ENCODE measurements at places on chromosomes 6 and 20. TPM values are rescaled to one million over a fixed set of nuclear protein-coding genes. Genes with fewer than 3 reads are reported as not detected.

- H3K4me3 ChIP-seq, result no peak overlapping the region
- no peaks in the 10 kb centered on the region for H3K36me3 ChIP-seq
- no peaks in the 10 kb centered on the region for H3K4me1 ChIP-seq
- H3K27me3 ChIP-seq, result no peaks in the 10 kb centered on the region
Observed at GRCh38 chr20:60565083-60565482, 606.9 kb downstream of the CDH26 start.

DNA sequence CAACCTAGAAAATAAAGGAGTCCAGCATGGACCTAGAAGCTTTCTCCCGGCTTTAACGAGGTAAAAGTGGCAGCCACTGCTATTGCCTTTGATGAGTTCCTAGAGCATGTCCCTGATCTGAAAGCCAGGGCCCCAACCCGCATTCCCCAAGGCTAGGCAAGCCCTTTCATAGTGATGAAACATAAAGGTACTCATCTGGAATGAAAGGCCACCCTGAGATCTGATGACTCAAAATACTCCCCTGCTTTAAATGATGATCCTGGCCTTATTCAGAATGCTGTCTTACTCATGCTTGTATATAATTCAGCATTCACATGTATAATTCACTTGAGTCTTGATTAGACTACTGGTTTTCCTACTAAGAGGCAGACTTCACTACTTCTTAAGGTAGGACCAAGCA is 21.3 kb downstream of the TTPAL start:
- DNase-seq, result no peak
- no peak overlapping the region for H3K27ac ChIP-seq
- no peaks in the 10 kb centered on the region for H3K27me3 ChIP-seq

The SH3BGRL2 gene
- 32.8 TPM for total RNA-seq

- H3K27ac ChIP-seq, result no peak overlapping the region
- no peak for DNase-seq
- peaks cover 23% of the 10 kb centered on the region for H3K4me1 ChIP-seq
- H3K27me3 ChIP-seq, result peaks cover 32% of the 10 kb centered on the region
- H3K36me3 ChIP-seq, result no peaks in the 10 kb centered on the region
Observed at GRCh38 chr20:672963-673602, 2.5 kb downstream of the SCRT2 start.

- no peak for DNase-seq
- no peak overlapping the region for H3K4me3 ChIP-seq
- H3K36me3 ChIP-seq, result no peaks in the 10 kb centered on the region
- no peaks in the 10 kb centered on the region for H3K4me1 ChIP-seq
Observed at GRCh38 chr6:40476673-40477072, 110.5 kb downstream of the LRFN2 start.

DNA sequence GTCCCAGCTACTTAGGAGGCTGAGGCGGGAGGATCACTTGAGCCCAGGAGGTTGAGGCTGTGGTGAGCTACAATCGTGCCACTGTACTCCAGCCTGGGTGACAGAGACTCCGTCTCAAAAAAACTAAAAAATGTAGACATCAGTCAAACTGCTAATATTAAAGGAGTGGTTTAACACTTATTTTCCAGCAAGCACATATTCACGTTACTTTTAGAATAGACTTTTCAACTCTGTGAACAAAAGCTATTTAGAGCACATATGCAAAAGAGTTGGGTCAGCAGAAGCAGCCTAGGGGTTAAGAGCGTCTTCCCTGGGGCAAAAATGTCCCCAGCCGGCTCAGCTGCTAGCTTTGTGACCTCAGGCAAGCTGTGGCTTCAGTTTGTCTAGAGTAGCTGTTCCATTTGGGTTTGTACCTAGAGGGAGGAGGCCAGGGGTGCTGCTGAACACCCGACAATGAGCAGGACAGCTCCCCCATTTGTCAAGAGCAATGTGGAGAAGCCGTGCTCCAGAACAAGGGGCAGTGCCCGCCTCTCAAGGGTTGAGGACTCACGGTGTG is 62.5 kb upstream of the PTGIS start:
- DNase-seq, result no peak
- no peak overlapping the region for H3K27ac ChIP-seq

The TMX4 gene
- total RNA-seq, result 50.7 TPM

DNA sequence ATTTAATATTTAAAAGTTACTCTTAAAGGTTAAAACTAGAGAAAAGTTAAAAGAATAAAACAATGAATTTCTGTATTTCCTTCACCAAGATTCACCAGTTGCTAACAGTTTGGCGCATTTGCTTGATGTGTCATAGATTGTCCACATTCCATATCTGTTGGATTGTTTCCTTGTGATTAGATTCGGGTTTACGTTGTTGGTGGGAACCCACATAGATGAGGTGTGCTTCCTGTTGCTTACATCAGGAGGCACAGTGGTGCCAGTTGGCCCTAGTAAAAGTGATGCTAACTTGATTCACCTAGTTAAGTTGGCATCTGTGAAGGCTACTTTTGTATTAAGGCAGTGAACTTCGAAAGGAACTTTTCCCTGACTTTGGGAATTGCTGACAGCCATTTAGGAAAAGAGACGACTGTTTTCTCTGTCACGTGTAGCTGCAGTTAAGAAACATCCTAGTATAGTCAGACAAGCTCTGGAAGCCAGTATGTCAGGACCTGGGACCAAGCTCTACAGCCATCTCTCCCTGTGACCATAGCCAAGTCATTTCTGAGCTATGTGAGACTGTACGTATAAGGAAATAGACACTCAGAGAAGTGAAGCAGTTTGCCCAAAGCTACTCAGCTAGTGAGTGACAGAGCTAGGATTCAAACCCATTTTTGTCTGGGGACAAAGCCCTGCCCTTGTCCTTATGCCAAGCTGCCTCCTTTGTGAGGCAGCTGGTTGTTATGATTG is 49.0 kb downstream of the PPARD start:
- H3K27ac ChIP-seq, result no peak overlapping the region
- no peak for DNase-seq
- H3K4me3 ChIP-seq, result no peak overlapping the region
- H3K4me1 ChIP-seq, result peaks cover 22% of the 10 kb centered on the region
- no peaks in the 10 kb centered on the region for H3K36me3 ChIP-seq

- no peak overlapping the region for H3K27ac ChIP-seq
- no peak for DNase-seq
- H3K4me3 ChIP-seq, result no peak overlapping the region
- no peaks in the 10 kb centered on the region for H3K4me1 ChIP-seq
- H3K27me3 ChIP-seq, result no peaks in the 10 kb centered on the region
Observed at GRCh38 chr20:41468994-41469600, 102.5 kb upstream of the EMILIN3 start.

DNA sequence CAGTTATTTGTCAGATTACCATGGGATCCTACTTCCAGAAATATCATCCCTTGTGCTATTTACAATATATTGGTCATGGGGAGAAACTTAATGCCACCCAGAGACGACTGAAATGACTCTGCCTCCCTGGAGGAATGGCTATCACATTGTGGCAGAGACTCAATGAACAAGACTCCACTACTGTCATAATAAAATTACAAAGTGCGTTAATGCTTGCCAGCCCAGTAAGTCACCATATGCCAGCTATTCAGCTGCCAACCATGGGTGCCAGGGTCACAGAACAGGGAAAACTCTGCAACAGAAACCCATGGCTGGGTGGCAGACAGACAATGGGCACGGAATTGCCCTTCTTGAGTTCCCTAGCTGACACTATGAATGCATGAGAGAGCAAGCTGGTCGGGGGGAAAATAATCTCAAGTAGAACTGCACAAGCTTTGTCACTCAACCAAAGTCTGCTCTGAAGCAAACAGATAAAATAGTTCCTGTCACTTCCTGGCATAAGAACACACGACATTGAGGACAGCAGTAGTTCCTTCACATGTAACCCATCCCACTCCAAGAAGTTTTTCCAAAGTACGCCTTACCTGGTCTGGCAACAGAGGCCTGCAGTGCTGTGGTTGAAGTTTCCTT is 32.1 kb downstream of the TP53INP2 start:
- H3K4me3 ChIP-seq, result no peak overlapping the region
- no peak for DNase-seq
- peaks cover 17% of the 10 kb centered on the region for H3K4me1 ChIP-seq
- peak overlapping the region; percentile 32 for H3K27ac ChIP-seq

DNA sequence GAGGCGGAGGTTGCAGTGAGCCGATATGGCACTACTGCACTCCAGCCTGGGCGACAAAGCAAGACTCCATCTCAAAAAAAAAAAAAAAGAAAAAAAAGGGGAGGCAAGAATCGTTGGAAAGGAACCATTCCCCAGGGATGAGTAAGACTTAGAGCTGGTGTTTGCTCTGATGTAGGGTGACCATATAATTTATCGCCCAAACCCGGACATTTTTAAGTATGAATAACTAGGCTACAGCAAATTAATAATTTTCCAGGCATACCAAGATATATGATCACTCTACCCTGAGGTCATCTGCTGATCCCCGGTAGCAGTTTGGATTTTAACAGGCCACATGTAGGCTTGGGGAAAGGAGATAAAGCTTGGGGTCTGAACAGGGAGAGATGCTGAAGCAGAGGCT is 260.9 kb downstream of the BTBD9 start:
- H3K27ac ChIP-seq, result no peak overlapping the region
- no peaks in the 10 kb centered on the region for H3K4me1 ChIP-seq
- H3K4me3 ChIP-seq, result no peak overlapping the region
- H3K27me3 ChIP-seq, result no peaks in the 10 kb centered on the region
- H3K36me3 ChIP-seq, result no peaks in the 10 kb centered on the region

GRCh38 chr6:70221025-70221714 is 81.7 kb downstream of the COL9A1 start:
- H3K4me1 ChIP-seq, result peaks cover 2% of the 10 kb centered on the region
- H3K36me3 ChIP-seq, result no peaks in the 10 kb centered on the region
- no peak overlapping the region for H3K4me3 ChIP-seq
- no peak overlapping the region for H3K27ac ChIP-seq

- no peaks in the 10 kb centered on the region for H3K36me3 ChIP-seq
- no peaks in the 10 kb centered on the region for H3K27me3 ChIP-seq
- no peak for DNase-seq
- H3K27ac ChIP-seq, result no peak overlapping the region
Observed at GRCh38 chr6:105628156-105628860, 225.4 kb upstream of the PREP start.

The CNKSR3 gene
- total RNA-seq, result 21.9 TPM

The CRISP2 gene
- not detected for total RNA-seq

GRCh38 chr6:150373260-150373701 is 4.5 kb downstream of the IYD start:
- no peak overlapping the region for H3K4me3 ChIP-seq
- peak; percentile 78 for DNase-seq
- no peaks in the 10 kb centered on the region for H3K27me3 ChIP-seq
- H3K27ac ChIP-seq, result no peak overlapping the region
- H3K4me1 ChIP-seq, result peaks cover 16% of the 10 kb centered on the region
- no peaks in the 10 kb centered on the region for H3K36me3 ChIP-seq

DNA sequence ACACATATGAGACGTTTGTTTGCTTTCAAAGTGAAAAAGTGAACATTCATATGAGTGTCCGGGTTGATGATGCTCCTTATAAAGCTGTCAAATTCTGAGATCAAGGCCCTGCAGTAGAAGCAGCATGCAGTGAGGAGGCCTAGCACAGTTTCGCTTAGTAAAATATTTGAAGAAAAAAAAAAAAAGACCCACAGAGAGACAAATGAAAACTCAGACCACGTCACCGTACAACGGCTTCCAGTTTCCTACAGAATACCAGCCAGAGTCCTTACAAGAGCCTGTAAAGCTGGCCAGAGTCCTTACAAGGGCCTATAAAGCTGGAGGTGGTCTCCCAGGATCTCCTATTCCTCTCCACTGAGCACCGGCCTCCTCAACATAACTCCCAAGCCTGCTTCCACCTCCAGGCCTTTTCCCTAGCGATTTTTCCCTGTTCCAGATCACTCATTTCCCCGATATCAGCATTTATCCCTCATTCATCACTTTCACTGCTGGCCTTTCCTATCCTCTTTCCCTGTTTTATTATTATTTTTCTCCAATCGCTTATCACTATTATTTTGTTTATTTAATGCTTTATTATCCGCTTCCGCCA is 1.5 kb upstream of the HMGN4 start:
- H3K4me1 ChIP-seq, result peaks cover 63% of the 10 kb centered on the region
- peak overlapping the region; percentile 95 for H3K4me3 ChIP-seq
- peak overlapping the region; percentile 97 for H3K27ac ChIP-seq
- no peaks in the 10 kb centered on the region for H3K36me3 ChIP-seq
- H3K27me3 ChIP-seq, result no peaks in the 10 kb centered on the region

All from esophagus muscularis mucosa (tissue), 4 donors.